ENCODE measurements at places on chromosomes 1 and 21.
A peak's percentile ranks its signal among the peaks of the same experiment; 100 is the strongest.

- no peak for DNase-seq
Observed at GRCh38 chr1:204449678-204450280, 38.2 kb upstream of the PPP1R15B start.

DNA sequence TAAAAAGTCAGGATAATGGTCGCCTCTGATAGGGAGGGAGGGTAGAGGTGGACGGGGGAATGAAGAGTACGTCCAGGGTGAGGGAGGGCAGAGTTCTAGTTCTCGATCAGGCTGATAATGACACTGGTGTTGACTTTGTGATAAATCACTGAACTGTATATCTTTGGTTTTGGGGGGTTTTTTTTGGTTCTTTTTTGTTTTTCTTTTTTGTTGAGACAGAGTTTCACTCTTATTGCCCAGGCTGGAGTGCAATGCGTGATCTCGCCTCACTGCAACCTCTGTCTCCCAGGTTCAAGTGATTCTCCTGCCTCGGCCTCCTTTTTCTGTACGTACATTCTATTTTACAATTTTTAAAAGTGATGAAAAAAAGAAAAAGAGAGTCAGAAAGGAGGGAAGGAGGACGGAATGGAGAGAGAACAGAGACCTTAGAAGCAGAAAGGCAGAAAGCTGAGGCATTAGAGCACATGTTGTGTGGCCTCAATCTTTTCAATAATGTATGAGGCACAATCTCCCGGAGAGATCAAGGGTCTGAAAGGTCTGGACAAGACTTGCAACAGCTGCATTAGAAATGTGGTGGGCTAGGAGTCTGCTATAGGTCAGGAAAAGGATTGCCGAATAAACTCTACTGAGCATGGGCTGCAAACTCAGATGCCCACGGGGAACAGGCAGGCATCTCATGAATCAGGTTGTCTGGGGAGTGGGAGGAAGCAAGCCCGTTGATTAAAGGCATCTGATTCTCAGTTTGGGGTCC is 174.8 kb downstream of the TOMM20 start:
- no peak for DNase-seq

DNA sequence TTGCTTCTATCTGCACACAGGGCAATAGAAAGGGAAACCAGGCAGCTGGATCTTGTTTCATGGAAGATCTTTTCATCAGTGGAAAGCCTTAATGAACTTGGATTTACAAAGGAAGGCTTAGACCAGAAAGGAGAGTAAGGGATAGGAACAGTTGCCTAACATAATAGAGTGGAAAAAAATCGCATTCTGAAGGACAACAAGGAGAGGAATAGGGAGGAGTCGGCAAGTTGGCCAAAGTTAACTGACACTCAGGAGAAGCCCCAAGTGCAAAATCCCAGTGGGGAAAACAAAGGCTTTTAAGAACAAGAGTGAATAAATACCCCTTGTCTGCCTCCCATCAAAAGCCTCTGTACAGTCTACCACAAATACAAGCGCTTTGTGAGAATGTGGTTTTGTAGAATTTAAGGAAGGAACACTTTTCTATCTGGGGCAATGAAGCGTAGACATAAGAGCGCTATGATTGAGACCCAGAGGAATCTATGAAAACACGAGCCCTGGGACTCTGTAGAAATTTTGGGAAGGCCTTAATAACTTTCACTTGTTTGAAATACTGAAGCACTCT is 74.1 kb downstream of the ZNF648 start:
- DNase-seq = no peak

DNA sequence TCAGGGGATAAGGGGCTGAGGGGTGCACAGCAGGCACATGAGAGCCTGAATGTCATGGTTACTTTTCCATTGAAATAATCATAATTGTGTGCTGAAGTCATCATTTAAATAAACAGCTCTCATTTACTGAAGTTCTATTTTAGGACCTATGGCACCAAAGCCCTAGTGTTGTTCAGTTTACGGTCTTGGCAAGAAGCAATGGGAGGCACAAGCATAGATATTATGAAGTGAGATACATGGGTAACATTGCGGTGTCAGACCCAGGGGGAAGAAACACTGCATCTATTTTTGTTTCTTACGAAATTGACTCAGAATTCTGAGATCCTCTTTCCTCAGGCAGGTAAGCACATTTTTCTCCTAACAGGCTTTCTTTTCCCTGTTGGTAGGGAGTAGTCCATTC is 437.8 kb upstream of the PROX1 start:
- no peak for DNase-seq

GRCh38 chr1:172148213-172148612 is 272.3 kb upstream of the C1orf105 start:
- DNase-seq = no peak

DNA sequence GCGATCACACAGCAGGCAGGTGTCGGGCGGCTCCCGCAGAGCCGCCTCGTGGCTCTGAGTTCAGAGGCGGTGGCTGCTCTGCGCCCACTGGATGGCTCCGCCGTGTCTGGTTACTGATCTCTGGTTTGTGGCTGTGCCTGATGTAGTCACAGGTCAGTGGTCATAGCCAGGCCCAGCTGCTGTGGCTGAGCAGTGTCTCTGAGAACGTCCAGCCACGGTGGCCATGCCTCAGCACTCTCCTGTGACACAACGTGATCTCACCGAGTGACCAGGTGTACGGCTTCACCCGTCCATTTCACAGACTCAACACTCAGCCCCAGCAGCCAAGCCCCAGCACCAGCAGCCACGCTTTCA is 61.2 kb downstream of the KCNN3 start:
- no peak for DNase-seq

GRCh38 chr1:119146466-119146865 is 6.0 kb upstream of the WARS2 start:
- DNase-seq = no peak

- no peak for DNase-seq
Observed at GRCh38 chr1:160167580-160167979, 16.2 kb downstream of the ATP1A4 start.

GRCh38 chr1:66294707-66295370 is 239.1 kb upstream of the SGIP1 start:
- no peak for DNase-seq

DNA sequence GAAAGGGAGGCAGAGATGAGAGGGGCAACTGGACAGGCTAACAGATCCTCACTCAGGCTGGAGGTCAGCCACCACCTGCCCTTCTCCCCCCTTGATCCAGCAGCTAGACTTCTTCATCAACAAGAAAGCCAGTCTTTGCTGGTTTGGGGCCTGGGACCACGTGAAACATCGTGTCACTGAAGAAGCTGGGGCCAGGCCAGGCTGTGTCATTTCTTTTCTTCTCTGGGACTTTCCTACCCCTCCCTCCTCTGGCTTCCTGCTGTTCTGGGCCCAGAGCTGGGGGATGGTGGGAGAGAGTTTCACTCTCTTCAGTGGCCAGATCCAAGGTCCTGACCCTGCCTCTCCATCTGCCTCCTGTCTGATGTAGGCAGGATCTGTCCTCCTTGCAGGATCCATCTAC is 18.1 kb upstream of the SLC26A9 start:
- no peak for DNase-seq

DNA sequence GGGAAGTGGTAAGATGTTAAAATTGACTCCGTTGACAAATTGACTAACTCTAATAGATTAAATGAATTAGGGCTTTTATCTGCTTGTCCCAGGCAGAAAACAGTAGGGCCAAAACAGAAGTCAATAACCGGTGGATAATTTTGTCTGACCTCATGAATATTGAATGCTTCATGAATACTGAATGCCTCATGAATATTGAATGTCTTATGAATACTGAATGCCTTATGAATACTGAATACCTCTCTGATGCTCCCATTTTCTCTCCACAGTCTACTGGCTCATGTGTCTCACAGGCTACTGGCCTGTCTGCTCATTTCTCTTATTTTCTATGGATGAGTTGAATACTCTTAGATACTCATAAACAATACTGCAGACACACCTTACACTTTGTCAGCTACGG is 56.0 kb downstream of the POFUT2 start:
- no peak for DNase-seq

GRCh38 chr1:44616991-44617702 is 57.1 kb downstream of the TMEM53 start:
- DNase-seq = no peak

DNA sequence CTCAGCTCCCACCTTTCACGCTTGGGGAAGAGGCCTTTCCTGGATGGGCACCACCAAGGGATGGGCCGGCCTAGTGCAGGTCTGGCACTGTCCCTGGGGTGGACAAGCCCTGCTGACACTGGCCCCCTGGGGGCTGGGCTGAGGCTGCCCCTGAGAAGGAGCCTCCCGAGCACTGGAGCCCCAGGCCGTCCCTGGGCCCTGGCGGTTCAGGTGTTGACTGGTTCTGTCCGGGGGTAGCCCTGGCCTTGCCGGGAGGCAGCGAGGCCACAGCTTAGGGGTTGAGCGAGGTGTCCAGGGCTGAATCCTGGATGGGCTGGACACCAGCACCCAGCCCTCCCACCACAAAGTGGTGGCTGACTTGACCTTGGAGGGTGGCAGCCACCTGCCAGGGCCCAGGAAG is 49.7 kb upstream of the ACTRT2 start:
- no peak for DNase-seq

- no peak for DNase-seq
Observed at GRCh38 chr1:218112862-218113261, 172.2 kb upstream of the RRP15 start.

- DNase-seq = peak; percentile 52
Observed at GRCh38 chr1:12434174-12434573, 183.8 kb downstream of the DHRS3 start.

DNA sequence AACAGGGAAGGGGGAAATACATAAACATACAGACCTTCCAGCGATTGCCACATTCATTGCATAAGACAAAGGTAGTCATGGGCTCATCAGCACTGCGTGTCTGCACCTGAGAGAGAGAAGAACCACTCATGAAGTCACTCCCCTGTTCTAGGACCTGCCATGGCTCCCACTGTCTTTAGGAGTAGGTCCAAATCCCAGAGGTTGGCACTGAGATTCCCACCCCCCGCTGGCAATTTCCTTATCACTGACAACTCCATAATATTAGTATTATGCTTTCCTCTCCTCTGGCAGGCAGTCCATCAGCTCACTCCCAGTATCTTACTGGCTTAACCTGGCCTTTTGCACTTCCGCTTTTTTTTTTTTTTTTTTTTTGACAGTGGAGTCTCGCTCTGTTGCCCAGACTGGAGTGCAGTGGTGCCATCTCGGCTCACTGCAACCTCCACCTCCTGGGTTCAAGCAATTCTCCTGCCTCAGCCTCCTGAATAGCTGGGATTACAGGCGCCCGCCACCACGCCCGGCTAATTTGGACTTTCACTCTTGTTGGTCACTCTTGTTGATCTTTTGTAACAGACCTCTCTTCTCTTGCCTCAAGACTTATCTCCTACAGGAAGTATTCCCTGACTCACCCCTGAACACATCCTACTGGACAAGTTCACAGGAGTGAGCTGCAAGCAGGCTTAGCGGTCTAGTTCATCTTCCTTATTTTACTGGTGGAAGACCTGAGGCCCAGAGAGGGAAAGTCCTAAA is 14.8 kb upstream of the ZNF436 start:
- DNase-seq = no peak

GRCh38 chr21:26572702-26573381 is at the start of gene CYYR1:
CYYR1 (minus strand) TSS chr21:26573286; CDS start chr21:26572940, 346 bp downstream.
- DNase-seq = no peak

DNA sequence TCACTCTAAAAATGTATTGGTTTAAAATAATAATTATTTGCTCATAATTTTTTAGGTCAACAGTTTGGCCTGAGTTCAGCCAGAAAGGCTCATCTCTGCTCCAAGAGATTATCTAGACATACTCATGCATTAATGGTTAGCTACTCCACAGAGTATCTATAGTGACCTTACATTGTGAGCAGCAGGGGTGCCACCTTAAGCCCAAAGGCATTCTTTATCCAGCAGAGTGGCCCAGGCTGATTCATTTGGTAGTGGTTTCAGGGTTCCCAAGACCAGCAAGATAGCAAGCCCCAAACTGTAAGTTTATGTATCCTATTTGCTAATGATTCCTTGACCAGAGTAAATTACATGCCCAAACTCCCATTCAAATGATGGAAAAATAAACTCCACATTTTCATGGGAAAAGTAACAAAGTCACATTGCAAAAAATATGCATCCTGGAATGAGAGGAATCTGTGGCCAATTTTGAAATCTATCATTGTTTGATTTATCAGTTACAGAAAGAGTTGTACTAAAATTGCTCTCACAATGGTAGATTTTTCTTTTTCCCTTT is 182.6 kb upstream of the KCNK2 start:
- no peak for DNase-seq

GRCh38 chr21:33985117-33986050 is 69.8 kb upstream of the ATP5PO start:
- no peak for DNase-seq

GRCh38 chr1:43204394-43204793 is 32.3 kb downstream of the CFAP57 start:
- DNase-seq = no peak

GRCh38 chr21:42975886-42976608 is 1.7 kb downstream of the PKNOX1 start:
- no peak for DNase-seq

GRCh38 chr1:212686069-212686468 is 13.6 kb downstream of the BATF3 start:
- no peak for DNase-seq

- DNase-seq = no peak
Observed at GRCh38 chr1:157540852-157541251, 11.5 kb downstream of the FCRL5 start.

GRCh38 chr21:32795376-32795775 is 23.8 kb upstream of the PAXBP1 start:
- DNase-seq = no peak

GRCh38 chr21:46061518-46061917 is 36.4 kb upstream of the COL6A2 start:
- no peak for DNase-seq

DNA sequence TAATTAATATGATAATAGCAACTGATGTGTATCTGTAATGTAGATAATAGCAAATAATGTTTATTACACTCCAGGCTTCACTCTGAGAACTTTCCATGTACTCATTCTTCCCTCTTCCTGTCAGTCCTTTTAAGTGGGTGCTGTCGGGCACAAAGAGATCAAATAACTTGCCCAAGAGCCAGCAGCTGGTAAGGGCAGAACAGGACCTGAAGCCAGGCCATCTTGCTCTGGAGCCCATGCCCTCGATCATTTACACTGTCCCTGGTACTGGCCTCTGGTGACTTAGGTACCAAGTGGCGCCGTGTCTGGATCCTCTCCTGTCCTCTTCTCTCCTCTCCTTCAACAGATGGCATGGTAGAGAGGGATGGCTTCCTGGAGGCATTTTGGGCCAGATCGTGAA is 97.2 kb downstream of the VPS13D start:
- DNase-seq = no peak

- DNase-seq = peak; percentile 61
Observed at GRCh38 chr1:166166698-166167571, at the start of gene FAM78B. FAM78B (minus strand) TSS chr1:166167001; CDS start chr1:166166248, 753 bp downstream.
